GM10248 (cell line): ENCODE measurements at places on chromosomes 2 and 18.
A peak's percentile ranks its signal among the peaks of the same experiment; 100 is the strongest.

DNA sequence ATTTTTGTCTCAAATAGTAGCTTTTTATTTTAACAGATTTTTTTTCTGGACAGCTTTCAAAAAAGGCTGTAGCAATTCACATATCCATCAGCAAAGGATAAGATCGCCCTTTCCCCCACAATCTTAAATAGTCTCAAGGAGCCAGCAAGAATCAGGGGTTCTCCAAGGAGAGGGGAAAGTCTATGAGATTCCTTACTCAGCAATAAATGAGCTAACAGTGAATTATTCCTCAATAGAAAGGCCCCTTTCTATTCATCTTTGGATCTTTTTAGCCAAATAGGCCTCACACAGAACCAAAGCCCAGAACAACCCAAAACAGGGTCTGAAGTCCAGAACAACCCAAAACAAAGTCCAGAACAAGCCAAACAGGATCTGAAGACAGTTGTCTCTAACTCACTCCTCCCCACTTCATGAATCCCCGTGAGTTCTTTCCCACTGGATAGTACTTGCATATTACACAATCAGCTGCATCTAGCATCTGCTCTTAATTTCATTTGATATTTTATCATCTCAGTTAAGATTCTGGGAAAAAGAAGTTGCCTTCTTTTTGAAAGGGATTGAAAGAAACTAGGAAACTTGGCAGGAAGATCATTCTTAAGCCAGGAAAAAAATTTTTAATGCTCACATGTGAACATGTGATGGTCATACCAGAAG lies 3.4 kb upstream of the DHRS9 start:
- no peak for DNase-seq

DNA sequence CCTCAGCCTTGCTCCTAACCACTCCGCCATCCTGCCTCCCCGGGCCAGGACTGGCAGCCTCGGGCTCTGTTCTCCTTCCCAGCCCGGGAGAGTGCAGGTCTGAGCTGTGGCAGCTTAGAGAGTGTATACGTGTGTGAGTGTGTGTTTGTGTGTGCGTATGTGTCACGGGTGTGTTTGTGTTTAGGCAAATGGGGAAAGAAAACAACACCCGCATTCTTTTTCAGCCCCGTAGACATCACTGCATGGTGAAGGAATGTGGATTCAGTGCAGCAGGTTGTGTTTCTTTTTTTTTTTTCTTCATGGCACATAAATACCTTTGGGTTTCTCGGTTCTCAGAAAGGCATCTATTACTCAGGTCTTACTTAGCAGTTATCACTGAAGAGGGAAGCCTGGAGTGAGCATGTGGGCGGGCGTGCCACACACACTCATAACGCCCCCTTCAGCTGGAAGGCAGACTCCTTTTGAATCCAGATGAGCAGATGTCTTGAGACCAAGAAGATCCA lies 44.2 kb downstream of the GLI2 start:
- no peak for DNase-seq

- peak; percentile 46 for DNase-seq
These were observed 52.6 kb downstream of the GNAL start for GRCh38 chr18:11741505-11742145.

DNA sequence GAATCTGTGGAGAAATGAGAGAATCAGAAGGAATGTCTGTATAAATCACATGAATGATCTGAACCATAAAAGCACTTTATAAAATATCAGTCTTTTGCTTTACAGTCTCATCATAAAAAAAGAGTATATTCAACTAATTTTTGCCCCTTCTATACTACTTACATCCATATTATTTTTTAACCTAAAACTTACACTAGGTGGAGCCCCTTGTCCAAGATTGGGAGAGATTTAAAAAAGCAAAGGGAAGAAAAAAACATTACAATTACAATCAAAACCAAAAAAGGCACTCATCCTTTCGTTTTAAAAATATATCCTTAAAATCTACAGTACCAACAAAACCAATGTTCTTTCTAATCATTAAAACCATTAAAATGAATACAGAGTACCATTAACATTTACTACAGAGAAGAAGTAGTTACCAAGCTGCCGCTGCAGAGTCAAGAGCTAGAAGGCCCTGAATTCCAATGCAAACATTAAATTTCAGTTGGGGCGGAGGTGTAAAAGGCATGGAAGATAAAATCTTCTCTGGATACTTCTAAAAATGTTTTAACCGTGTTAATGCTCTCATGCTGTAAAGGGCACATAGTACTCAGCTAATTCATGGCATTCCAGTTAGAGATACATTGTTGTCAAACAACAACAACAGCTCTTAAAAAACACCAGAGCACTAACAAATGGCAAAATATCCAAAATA lies 56.7 kb upstream of the EPB41L3 start:
- no peak for DNase-seq

- DNase-seq, result no peak
These were observed 1.2 kb upstream of the BCL11A start for GRCh38 chr2:60554646-60555065.

DNA sequence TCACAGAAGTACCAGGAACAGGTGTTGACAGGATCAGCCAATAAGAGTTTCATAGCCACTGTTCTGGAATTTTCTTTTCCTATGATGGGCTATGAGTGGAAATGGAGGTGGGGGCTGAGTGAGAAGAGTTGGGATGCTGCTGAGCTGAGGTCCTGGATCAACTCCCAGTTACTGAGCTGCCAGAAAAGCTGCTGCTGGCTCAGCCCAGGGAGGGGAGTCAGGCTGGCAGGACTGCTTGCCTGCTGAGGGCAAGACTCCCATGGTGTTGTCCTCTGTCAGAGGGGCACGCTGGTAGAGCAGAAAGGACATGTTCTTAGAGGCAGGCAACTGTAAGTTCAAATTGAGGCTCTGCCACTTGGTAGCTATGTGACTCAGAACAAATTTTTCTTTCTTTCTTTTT lies 11.8 kb downstream of the TPGS2 start:
- DNase-seq, result no peak

DNA sequence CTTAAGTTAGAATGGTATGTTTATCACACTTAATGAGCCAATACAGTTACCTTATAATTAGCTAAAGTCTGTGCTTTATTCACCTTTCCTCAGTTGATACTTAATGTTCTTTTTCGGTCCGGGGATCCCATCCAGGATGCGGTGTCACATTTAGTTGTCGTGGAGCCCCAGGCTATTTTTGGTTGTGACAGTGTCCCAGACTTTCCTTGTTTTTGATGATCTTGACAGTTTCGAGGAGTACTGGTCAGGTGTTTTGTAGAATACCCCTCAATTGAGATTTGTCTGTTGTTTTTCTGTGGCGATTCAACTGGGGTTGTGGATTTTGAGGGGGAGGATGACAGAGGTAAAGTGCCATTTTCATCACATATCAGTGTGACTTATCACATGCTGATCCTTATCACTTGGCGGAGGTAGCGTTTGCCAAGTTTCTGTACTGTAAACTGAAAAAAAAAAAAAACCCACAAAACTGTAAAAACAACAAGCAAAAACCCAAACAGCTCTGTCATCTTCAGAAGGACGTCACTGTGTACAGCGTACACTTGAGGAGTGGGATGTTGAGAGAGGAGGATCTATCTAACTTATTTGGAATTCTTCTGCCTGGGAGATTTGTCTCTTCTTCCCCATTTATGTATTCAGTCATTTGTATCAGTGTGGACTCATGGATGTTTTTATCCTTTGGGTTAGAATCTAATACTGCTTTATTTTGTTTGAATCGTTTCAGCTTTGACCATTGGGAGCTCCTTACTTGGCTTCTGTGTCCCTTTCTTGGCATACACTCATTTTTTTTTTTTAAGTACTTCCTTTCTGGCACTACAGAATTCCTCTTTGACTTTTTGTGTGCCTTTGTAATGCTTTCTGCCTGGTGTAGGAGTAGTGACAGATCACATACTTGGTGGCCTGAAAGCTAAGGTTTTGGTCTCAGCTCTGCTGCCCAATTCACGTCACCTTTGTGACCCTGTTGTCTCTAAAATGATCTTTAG lies 68.1 kb downstream of the FMNL2 start:
- DNase-seq, result no peak

GRCh38 chr2:224196810-224197209 lies 157.7 kb upstream of the SERPINE2 start:
- no peak for DNase-seq

GRCh38 chr2:237968048-237968862 lies 1.4 kb downstream of the UBE2F start:
- DNase-seq, result peak; percentile 79

DNA sequence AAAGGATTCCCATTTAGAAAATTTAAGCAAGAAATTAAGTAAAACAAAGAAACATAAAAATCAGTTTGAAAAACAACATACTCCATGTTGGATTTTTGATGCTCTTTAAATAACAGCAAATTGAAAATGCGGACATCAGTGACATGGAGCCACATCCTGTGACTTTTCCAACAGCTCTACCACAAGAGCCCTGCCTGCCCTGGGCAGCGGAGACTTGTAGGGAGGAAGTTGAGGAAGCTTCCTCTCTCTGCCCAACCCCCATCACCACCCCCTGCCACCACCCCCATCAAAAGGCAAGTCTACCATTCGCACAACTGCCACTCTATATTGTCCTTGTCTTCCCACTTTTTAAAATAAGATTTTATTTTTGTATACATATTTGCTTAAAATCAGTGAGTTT lies 32.8 kb upstream of the DAPL1 start:
- DNase-seq, result no peak

GRCh38 chr2:136019825-136020224 lies 34.4 kb upstream of the DARS1 start:
- DNase-seq, result no peak

- no peak for DNase-seq
These were observed 54.5 kb downstream of the ACVR1 start for GRCh38 chr2:157821519-157822131.

DNA sequence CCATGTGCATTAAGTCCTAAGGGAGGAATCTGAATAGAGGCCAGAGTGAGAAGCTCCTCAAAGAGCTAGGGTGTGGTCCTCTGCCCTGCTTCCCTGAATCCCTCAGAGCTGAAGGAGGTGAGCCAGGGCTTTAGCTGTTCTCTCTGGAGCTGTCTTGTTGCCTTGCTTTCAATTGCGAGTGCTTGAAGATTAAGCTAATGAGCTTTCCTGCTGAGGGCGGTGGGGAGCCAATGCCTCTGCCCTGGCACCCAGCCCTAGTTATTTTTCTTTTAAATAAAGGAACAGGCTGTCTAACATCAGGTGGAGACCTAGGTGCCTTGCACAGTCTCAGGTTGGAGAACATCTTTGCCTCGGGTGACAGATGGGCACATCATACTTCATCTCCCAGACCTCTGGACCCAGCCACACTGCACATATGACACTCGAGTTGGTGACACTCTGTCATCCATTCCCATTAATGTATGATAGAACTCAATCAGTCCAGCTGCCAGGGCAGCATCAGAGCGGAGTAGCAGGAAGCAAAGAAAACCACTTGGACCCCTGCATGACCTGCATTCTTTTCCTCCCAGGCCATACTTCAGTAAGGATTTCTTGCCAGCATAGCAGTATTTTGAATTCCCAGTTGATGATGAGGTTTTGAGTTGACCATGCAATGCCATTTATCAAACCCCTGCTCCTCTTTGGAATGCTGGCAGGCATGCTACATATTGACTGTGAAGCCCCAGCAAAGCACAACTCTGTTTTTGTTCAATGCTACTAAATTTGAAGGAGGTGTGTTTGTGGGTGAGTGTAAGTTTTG lies 292.7 kb downstream of the RNF144A start:
- no peak for DNase-seq

- no peak for DNase-seq
These were observed 361.6 kb downstream of the SOX11 start for GRCh38 chr2:6053743-6054142.

GRCh38 chr2:217512259-217512658 lies 490.5 kb downstream of the TNS1 start:
- DNase-seq, result no peak

DNA sequence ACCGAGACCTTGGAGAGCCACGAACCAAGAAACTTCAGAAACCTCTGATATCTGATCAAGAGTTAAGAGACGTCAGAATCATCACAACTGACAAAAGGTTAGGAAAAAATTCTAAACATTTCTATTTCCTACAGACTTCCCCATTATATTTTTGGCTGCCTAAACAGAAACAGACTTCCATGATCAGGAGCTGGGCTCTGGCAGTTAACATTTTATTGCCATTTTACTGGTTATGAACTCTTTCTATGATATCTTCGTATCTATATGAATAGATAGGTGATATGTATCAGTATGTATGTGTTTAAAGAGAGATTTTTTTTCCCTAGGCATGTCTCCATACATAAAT lies 31.1 kb upstream of the PPP1R1C start:
- DNase-seq, result no peak

GRCh38 chr2:74003494-74004211 lies 18.9 kb downstream of the TET3 start:
- no peak for DNase-seq

DNA sequence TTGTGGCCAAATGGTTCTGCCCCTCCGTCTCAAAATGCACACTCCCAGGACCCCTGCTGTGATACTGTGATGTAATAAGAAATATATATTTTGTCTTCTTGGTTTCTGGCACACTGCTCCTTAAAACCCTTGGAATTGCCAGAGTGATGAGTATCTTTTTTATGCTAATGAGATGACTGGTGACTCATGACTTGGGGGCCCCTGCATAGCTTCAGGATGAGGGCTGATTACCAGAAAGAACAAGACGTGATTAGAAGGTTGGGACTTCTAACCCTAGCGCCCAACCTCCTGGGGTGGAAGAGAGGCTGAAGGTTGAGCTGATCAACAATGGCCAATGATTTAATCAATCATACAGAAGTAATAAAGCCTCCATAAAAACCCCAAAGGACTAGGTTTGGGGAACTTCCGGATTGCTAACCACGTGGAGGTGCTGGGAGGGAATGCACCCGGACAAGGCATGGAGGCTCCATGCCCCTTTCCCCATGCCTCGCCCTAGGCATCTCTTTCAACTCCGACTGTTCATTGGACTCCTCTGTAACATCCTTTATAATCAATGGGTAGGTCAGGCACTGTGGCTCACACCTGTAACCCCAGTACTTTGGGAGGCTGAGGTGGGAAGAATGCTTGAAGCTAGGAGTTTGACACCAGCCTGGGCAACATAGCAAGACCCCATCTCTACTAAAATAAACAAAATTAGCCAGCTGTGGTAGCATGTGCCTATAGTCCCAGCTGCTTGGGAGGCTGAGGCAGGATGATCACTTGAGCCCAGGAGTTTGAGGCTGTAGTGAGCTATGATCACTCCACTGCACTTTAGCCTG lies 89.1 kb downstream of the HS1BP3 start:
- DNase-seq, result no peak

DNA sequence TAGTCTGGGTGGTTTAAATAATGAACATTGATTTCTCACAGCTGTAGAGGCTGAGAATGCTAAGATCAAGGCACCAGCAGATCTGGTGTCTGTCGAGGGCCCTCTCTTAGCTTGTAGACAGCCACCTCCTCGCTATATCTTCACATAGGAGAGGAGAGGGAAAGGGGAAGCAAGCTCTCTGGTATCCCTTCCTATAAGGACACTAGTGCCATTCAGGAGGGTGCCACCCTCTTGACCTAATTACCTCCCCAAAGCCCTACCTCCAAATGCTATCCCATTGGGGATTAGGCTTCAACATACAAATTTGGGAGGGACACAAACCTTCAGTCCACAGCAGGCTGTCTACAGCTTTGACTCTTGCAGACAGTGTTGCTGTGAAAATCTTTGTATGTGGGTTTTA lies 76.7 kb downstream of the BOLA3 start:
- DNase-seq, result no peak

- no peak for DNase-seq
These were observed 66.1 kb upstream of the NPAS2 start for GRCh38 chr2:100753881-100754280.
